Heart right ventricle (tissue), 16 donors: ENCODE measurements at places on chromosomes 1 and 21. TPM values are rescaled to one million over a fixed set of nuclear protein-coding genes. Genes with fewer than 3 reads are reported as not detected.
A peak's percentile ranks its signal among the peaks of the same experiment; 100 is the strongest.

Gene CRP
- not detected for polyA plus RNA-seq

Gene LCE2B
- polyA plus RNA-seq, result not detected

Gene ELAPOR1
- polyA plus RNA-seq, result 0.07 TPM

Gene SYCP1
- polyA plus RNA-seq, result not detected

Gene KCNJ9
- polyA plus RNA-seq, result 0.01 TPM

Gene CD2
- 1.0 TPM for polyA plus RNA-seq

Gene MANEAL
- 0.66 TPM for polyA plus RNA-seq

GRCh38 chr21:39373634-39374033, 24.7 kb upstream of the HMGN1 start:
- no peak for DNase-seq

DNA sequence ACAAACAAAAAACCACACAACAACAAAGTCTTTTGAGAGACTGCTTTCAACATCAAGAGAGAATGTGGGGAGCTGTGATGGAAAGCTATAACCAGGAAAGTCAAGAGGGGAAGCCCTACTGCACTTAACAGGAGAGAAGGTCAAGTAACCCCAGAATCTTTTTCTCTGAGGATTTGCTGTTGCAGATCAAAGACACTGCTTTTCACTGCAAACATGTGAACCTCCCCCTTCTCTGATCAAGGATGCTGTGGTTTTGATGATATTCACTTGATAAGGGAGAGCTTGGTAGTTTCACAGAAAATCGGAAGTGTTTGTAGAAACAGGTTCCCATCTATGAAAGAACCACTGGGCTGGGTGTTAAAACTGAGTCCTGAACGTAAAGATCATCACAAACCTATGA, 4.8 kb downstream of the ETV3 start:
- DNase-seq, result no peak

- DNase-seq, result no peak
Observed at GRCh38 chr1:116769561-116769977, 15.3 kb downstream of the CD2 start.

- DNase-seq, result peak; percentile 57
Observed at GRCh38 chr1:52365071-52365745, 797 bp downstream of the CC2D1B start.

- no peak for DNase-seq
Observed at GRCh38 chr21:31184459-31184858, 146.2 kb upstream of the KRTAP19-8 start.

- no peak for DNase-seq
Observed at GRCh38 chr1:10564063-10564462, 89.3 kb downstream of the PEX14 start.

- DNase-seq, result no peak
Observed at GRCh38 chr1:112445596-112445995, 49.6 kb downstream of the CTTNBP2NL start.

GRCh38 chr1:182392050-182393028, 749 bp upstream of the GLUL start:
- DNase-seq, result peak; percentile 71

DNA sequence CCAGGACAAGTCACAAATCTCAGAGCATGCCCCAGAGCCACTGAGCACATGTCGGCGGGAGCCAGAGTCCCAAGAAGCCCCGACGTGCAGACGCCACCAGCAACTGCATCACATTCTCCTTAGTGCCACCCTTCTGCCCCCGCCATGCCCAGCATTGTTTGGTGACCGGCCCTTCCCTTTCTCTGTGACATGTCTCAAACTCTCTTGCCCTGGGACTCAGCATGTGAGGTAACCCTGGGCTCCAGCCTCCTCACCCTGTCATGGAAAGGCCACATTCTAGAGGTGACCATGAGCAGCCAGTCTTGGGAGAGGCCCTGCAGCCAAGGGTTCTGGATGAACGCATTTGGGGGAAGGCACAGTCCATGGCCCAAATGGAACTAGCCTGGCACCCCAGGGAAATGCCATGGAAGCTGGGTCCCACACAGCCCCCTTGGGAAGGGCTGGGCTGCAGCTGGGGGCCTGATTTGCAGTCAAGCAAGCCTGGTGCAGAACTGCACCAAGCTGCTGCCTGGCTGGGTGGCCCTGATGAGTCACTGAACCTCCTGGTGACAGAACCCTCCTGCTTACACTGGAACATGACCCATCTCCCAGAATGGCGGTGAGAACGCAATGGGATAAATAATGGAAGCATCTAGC, 94.4 kb downstream of the ITPKB start:
- no peak for DNase-seq

DNA sequence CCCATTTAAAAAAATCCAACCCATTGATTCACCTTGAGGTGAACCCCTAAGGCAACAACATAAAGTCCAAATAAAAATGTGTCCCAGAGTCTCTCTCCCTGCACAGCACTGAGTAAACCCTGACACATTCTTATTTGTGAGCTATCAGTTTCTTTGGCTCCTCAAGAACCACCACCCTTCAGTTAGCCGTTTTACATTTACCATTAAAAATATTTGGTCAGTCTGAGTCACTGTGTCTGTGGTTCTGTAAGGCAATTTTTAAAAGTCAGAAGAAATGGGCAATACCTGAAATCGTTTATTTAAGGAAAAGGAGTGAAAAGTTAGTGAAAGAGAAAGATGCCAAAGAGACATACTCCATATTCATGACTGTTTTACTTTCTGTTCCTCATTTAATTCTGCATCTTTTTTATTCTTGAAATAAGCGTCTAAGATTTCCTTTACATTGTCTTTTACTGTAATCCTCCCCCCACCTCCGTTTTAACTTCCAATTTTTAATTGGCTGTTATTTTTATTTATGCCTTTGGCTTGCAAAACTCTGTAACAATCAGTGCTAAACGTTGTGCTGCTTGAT, 91.7 kb upstream of the IVNS1ABP start:
- no peak for DNase-seq

- DNase-seq, result no peak
Observed at GRCh38 chr1:93828367-93828755, 50.6 kb downstream of the DNTTIP2 start.

- DNase-seq, result no peak
Observed at GRCh38 chr1:109306832-109307273, at the start of gene MYBPHL. Gene MYBPHL, minus strand, starts transcription at chr1:109307011. Its CDS starts 20 bp downstream, at chr1:109306991.

GRCh38 chr1:241253471-241253870, 103.5 kb downstream of the RGS7 start:
- no peak for DNase-seq

- DNase-seq, result no peak
Observed at GRCh38 chr21:35614396-35614921, 445.9 kb downstream of the SETD4 start.

GRCh38 chr1:2416403-2416802, 4.0 kb upstream of the PEX10 start:
- DNase-seq, result no peak

- DNase-seq, result no peak
Observed at GRCh38 chr1:12136916-12137610, 29.7 kb upstream of the TNFRSF1B start.

DNA sequence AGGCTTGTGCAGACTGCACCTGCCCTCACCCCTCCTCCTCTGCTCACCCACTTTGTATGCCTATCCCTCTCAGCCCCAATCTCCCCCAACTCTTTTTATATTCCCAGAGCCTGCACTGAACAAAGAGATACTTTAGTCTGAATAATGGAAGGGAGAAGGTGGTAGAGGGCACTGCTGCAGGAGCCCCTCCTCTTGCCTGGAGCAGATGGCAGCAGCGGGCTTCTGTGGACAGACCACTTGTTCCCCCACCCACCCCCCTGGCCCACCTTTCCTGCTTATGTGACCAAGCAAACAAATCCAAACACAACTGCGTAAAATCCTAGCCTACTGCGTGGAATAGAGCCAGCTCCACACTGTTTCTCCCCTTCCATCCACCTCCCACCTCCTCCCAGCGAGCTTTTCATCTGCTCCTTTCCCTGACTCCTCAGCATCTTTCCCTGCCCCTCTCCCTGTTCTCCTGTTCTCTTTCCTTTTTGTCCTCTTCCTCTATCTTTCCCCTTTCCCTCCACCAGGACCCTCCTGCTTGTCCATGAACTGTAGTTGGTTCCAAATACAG, 27.5 kb downstream of the RGS8 start:
- no peak for DNase-seq

DNA sequence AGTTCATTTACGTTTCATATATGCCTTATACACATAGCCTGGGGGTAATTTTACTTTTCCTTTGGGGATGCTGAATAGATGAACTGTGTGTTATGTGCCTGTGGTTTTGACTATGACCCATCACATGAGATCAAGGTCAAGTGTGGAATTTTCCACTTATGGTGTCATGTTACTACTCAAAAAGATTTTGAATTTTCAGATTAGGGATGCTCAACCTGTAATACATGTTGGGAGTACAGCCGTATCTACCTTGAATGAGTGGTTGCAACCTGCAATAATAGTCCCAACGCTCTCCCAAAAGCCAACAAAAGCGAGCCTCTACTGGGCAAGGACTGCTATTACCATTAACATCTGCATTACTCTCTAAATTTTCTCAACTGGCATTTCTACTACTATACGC, 68.5 kb upstream of the SDC3 start:
- no peak for DNase-seq

DNA sequence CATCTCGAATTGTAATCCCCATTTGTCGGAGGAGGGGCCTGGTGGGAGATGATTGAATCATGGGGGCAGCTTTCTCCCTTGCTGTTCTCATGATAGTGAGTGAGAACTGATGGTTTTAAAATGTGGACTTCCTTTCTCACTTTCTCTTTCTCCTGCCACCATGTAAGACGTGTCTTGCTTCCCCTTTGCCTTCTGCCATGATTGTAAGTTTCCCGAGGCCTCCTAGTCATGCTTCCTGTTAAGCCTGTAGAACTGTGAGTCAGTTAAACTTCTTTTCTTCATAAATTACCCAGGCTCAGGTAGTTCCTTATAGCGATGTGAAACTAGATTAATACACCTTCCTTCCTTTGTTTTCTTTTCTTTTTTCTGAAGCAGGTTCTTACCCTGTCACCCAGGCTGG, 13.9 kb downstream of the DNAJC6 start:
- no peak for DNase-seq
